ENCODE measurements at places on chromosomes 5 and 9.

DNA sequence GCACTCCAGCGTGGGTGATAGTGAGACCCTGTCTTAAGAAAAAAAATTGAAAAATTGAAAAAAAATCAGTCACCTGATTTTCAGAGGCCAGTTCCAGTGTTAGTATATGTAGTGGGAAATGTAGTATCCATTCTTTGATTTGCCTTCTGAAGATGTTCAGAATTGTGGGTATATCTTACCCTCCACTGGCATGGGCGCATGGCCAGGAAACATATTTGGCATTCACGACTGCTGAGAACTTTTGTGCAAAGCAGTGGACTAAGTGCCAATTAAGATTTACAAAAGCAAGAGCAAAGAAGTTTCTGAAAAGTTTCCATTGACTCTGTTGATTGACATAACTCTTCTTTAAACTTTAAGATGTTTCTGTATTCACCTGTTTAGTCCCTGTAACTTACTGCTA, 2.4 kb downstream of the CAVIN4 start:
- DNase-seq: no peak

DNA sequence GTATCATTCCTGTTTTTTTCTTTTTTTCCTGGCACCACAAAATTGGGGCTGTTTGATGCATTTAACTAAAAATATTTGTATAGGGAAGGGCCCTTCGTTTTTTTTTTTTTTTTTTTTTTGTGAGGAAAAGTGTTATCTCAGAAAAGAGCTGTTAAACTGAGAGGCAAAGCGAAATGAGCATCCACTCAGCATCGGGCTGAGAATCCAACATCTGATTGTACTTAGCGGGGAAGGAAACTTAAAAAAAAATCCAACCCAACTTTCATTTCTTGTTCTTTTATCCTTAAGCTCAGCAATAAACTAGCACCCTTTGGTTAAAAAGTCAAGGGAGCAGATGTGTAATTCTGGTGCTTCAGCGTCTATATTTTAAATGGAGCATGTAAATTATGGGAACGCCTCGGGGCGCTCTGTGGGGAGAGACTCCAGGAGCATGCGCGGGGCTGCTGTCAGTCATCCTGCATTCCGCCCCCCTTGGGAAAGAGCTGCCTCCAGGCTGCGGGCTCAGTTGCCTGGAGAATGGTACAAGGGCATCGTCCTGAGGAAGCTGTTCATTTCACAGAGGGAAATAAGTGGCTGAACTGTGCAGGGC, 33.3 kb downstream of the DMRT2 start:
- no peak for DNase-seq

DNA sequence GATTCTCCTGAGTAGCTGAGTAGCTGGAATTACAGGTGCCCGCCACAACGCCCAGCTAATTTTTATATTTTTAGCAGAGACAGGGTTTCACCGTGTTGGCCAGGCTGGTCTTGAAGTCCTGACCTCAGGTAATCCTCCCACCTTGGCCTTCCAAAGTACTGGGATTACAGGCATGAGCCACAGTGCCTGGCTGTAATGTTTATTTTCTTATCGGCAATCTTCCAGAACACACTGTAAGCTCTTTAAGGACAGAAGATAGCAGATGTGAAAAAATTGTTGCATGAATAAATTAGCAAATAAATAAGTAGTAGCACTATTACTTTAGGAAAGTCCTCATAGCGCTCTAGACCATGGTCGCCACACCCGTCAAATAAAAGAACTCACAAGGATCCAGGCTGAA, 100.5 kb downstream of the ENC1 start:
- no peak for DNase-seq

DNA sequence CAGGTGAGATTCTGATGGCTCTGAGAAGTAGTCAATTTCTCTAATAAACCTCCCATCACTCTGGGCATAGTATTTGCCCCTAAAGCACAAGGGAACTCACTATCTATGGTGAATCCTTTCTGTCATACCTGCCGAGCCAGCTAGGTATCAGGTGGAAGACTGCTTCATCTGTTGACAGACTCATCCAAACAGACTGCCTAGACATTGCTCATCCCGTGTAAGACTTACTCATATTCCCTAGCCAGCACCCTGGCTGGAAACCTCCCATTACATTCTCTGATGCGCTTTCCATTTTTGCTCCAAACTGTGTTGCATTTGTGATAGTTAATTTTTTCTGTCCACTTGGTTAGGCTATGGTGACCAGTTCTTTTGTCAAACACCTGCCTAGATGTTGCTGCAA, 595.9 kb downstream of the DNAH5 start:
- no peak for DNase-seq

DNA sequence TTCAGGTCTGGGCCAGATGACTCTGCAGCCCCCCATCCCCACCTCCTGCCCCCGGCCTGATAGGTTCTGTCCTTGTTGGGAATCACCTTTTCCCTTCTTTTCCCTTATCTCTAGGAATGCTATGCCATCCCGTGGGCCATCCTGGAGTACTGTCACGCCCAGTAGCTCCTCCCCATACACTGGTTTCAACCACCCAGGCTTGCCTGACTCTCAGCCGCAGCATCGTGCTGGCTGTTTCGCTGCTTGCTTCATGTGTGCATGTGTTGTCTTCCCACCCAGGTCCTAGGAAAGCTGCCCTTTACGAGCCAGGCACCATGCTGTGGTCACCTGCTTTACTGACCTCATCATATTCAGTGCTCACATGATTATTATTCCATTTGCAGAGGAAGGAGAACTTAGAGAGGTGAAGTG, 71.8 kb downstream of the ANGPTL2 start:
- DNase-seq: no peak
